Activated CD8-positive, alpha-beta memory T cell treated with anti-CD3 and anti-CD28 coated beads, Interleukin-2, amount 10 ng/mL, durations not matched to agents 7 days and 5 days (primary cell): ENCODE measurements at places on chromosomes 3 and 15.

DNA sequence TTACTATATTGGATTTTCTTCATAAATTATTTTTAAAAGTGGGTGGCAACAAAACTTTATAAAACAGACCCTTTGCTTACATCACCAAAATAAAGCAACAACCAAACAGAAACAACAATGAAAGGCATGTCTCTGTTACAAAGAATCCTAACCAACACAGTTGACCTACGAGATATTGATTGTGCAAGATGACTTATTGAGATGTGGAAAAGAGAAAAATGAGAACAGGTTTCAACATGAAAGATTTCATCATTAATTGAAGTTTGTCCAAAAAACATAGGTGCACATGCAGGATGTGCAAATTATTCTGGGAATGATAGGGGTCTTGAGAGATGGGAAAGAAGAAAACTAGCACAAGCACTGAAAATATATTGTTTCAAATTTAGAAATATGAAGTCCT, 9.0 kb downstream of the GMNC start:
- no peak for DNase-seq

DNA sequence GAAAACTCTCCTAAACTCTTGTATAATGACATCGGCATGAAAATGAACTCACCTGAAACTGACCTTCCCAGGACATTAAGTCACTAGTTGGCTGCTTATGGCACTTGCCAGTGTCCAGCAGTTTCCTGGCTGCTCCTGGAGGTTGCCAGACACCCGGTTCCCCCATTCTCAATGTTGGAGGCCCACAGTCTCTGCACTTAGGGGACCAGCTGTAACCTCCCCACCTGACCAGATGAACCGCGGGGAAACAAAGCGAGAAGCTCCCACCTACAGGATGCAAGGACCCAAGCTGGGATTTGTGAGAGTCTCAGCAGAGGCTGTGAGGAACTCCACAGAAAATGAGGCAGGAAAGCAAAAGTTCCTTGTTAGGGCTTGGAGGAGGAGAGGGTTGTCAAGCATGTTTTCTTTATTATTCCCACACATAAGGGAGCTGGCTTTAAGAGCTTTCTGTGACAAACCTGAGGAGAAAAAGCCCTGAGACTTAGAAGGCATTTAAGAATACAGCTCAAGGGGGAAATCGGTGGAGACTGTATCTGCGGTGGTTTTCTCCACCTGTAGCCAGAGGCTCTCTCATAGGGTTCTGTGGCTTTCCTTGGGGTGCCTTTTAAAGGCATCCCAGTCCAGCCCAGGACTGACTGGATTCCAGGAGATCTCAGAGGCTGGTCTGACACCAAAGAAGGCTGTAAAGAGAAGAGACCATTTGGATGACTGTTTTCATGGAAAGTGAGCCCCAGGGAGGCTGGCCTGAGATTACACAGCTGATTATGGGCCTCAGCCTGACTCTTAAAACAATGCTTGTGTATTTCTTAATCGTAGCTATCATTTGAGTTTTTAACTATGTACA, 4.6 kb downstream of the TPM1 start:
- DNase-seq: no peak

DNA sequence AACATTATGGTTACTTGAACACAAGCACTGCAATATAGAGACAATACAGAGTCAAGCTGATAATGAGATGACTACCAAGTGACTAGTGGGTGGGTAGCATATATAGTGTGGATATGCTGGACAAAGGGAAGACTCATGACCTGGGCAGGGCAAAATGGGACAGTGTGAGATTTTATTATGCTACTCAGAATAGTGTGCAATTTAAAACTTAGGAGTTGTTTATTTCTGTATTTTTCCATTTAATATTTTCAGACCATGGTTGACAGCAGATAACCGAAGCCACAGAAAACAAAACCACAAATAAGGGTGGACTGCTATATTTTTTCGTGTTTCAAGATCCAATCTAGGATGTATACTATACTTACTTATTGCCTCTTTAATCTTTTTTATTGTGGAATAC, 19.6 kb downstream of the GALK2 start:
- DNase-seq: no peak

GRCh38 chr3:64063207-64063982, 40.1 kb upstream of the PSMD6 start:
- DNase-seq: no peak

DNA sequence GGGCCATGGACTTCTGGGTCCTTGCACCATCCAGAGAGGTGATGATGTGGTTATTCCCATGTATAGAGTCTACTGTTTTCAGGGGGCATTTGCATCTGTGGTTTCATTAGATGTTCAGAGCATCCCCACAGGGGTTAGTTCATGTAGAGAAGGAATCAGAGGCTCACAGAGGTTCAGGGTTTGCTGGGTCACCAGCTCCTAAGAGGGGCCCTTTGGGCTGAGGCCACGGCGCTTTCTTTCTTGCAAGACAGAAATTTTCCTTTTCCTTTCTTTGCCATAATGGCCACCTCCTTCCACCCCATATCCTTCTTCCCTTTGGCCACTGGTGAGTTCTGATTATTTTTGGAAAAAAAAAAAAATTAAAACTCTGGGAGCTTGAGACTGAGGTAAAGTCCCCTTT, 62.3 kb downstream of the APBA2 start:
- peak; percentile 28 for DNase-seq

GRCh38 chr3:69368129-69368741, 17.7 kb downstream of the FRMD4B start:
- peak; percentile 79 for DNase-seq

DNA sequence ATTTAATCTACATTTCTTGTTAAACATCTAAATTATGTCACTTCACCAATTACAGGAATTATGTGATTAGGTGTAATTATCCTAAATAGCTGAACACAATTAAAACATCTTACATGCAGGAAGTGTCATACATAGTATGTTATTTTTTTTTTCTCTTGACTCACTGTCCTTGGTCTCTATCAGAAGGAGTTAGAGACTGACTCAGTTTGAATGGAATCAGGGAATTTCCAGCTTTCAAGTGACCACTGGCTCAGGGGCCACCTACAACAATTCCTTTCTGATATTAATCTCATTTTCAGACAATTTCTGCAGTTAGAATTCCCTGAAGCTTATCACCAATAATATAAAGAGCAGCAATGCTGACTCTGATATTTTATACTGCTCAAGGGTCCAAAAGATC, 400.7 kb downstream of the ROBO1 start:
- no peak for DNase-seq

GRCh38 chr3:100076731-100077529, 37.4 kb downstream of the FILIP1L start:
- DNase-seq: no peak

DNA sequence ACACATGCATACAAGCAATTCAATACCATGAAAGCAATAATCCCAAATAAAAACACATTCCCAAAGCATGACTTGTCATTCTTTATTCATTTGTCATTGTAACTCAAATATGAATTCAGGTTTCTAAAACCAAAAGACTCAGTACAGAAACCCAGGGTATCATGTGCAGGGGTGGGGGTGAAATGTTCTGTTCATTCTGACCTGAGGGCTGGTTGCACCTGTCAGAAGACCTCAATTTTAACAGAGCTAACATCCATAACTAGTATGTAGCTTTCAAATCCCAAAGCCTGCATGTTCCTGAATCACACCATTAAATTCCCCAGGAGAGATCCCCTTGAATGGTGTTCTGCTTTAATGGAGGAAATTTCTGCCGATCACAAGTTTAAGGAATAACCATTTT, 738.7 kb downstream of the MCTP2 start:
- no peak for DNase-seq

GRCh38 chr3:22013641-22014040, 262.6 kb upstream of the ZNF385D start:
- no peak for DNase-seq

DNA sequence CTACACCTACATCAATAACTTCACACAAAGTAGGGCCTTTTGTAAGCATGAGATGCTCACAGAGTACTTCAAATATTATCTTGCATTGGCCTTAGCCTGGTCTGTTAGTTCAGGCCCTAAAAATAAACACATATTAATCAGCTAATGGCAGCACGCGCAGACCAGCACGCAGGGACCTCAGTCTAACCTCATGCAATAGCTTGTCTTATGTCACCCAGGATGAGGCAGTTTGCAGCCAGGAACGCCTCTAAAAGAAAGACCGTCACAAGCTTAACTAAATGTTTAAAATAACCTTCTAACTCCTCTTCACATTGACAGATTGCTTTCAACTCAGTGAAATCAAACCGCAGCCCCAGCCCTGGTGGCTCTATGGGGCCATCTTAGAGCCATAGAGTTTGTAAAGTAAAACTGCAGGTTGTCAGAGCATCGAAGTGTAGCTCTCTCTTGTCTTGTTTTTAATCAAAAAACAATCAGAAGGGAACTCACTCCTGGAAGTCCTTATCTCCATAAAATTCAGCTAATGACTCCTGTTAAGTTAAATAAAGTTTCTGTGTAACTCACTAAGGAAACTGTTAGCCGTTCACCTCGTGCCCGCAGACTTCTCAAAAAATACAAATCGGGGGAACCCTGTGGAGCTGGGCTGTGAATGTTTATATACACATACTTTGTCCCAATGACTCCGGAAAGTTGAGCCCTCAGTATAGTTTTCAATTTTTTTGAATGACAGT, 212.6 kb downstream of the CDIN1 start:
- no peak for DNase-seq

DNA sequence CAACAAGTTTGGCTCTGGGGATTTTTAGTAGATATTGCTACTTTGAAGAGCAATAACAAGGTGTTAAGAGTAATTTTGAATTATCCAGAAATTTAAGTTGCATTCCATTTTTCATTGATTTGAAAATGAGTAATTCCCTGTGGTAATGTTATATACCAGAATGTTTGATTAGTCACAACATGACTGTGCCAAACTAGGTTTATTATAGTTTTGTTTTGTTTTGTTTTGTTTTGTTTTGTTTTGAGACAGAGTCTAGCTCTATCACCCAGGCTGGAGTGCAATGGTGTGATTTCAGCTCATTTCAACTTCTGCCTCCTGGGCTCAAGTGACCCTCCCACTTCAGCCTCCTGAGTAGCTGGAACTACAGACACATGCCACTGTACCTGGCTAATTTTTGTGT, 40.7 kb downstream of the CNOT10 start:
- no peak for DNase-seq

GRCh38 chr3:112789787-112790186, 56.9 kb downstream of the CD200R1L start:
- no peak for DNase-seq

DNA sequence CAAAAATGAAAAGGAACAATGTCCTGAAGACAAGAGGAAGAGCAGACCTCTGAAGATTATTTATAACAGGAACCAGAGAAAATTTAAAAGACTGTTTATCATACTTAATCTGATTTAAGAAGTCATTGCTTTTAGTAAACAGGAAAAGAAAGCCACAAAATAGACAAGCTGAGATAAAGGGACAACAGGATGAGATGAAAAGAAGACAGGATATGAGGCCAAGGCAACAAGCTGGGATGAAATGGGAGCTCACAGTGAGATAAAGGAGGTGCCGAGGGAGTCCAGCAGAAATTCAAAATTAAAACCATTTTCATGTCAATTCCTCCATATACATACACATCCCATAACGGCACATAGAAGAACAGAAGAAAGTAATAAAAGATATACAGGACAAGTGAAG, 277.0 kb downstream of the RBMS3 start:
- DNase-seq: no peak

DNA sequence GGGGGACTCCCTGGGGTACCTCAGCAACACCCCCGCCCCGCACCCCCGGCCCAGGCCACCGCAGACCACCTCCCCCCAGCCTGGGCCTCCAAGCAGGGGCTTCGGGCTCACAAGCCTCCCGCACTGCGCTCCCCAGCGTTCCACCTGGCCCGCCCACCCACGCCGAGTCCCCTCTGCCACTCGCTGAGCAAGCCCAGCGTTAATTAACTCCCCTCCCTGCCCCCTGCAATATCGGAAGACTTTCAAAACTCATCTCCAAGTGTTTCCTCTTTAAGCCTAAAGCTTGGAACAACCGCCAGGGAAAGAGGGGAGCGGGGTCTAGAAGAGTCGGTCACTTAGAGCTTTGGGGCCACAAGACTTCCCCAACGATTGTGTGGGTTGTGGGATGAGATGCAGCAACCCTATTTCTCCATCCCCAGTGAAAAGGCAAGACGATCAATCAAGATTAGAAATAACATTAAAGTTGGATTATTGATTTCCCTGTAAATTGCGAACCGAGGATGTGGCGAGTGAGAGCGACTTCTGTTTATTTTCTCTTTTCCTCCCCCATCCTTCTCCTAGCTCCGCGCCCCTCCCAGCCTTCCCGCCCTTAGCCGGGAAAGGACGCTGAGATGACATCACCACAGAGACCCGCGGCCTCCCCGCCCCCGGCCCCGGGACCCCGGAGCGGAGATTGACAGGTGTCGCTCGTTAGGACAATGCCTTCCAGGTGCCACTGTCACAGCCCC, 30.2 kb downstream of the NR2F2 start:
- no peak for DNase-seq

- DNase-seq: peak; percentile 63
Measured at GRCh38 chr3:188974856-188975599, 196.7 kb upstream of the TPRG1 start.

DNA sequence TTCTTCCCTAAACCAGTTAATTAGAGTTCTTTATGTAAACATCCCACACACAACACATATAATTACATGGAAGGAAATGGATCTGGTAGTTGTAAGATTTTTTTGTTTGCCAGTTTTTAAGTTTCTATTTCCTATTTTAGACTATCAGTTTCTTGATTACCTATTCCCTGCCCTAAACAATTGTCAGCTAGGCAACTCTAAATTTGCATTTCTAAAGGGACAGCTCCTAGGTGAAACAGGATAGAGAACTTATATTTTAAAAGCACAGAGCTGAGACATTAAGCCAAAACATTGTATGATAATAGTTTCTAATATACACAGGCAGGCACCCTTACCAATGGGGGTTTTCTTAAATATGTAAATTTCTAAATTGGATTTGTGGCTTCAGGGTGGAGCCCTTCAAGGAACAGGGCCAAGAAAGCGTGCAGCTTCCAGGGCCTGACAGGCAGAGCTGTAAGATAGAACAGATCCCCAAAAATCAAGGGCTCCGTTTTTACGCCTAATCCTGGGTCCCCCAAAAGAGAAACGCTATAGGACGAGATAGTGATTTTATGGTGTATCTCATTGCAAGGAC, 8.9 kb downstream of the LEKR1 start:
- DNase-seq: no peak

GRCh38 chr3:15266510-15267376, 60.7 kb downstream of the CAPN7 start:
- peak; percentile 38 for DNase-seq

- DNase-seq: no peak
Measured at GRCh38 chr3:187265461-187265955, 26.0 kb downstream of the MASP1 start.

DNA sequence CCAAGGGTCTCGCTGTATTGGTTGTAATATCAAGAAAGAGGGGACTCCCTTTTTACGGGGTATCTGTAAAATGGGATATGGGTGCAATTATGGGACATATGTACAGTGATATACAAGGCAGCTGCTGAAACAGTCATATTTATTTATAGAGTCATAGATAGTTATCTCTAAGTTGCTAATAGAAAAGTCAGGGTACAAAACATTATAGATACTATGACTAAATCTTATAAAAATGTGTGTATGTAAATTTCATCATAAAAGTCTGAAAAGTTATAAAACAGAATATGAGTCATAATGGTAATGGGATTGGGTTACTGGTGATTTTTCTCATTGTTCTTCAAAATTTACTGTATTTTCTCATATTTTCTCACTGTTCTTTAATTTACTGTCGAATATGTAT, 344.9 kb upstream of the SLCO3A1 start:
- DNase-seq: no peak

GRCh38 chr3:175399156-175399840, 540.2 kb downstream of the NAALADL2 start:
- DNase-seq: no peak

- DNase-seq: no peak
Measured at GRCh38 chr3:141341536-141341935, 26.8 kb upstream of the ZBTB38 start.

GRCh38 chr3:80734483-80734882, 966.7 kb upstream of the ROBO1 start:
- DNase-seq: no peak
